NCI-H1436 treated with DMSO at 0.1 percent for 48 hours (cell line): ENCODE measurements at places on chromosomes 7 and 10.

GRCh38 chr10:61623161-61623560, 39.6 kb upstream of the CABCOCO1 start:
- DNase-seq: no peak

- no peak for DNase-seq
Observed at GRCh38 chr10:125961743-125962142, 65.4 kb downstream of the FANK1 start.

GRCh38 chr10:2680821-2681220, 386.5 kb upstream of the PFKP start:
- no peak for DNase-seq

DNA sequence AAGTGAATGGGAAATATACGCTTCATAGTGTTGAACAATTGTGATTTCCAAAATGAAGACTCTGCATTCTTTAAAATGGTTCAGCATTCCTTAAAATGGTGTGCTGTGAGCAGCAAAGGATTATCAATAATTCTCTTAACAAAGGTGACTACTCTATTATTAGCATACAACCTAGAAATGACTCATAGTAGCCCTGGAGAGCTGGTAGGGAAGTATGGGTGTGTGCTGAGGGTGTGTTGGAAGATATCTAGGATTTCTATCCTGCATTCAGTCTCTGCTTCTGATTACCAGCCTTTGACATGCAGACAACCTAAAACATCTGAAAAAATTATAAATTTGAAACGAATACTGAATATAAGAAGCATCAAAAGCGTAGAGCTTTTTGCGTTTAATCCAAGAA, 72.5 kb downstream of the SEMA3D start:
- no peak for DNase-seq

DNA sequence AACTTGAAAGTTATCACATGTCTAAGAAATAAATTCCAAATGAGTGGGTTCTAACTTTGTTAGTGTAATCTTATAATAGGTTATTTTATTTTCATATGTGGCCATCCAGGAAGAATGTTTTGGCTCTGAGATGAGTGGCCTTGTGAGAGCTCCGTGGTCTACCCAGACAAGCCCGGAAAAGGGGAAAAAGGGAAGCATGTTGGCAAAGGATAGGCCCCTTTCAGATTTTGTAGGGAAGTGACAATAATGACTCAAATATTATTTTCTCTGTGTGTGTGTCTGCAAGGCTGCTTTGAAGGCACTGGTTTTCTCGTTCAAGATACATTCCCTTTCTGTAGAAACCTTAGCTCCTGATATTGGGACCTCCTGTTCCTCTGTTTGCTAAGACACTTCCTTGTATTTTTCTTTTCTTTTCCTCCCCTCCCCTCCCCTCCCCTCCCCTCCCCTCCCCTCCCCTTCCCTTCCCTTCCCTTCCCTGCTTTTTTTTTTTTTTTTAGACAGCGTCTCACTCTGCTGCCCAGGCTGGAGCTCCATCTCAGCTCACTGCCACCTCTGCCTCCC, 240.8 kb downstream of the LRMDA start:
- DNase-seq: no peak

DNA sequence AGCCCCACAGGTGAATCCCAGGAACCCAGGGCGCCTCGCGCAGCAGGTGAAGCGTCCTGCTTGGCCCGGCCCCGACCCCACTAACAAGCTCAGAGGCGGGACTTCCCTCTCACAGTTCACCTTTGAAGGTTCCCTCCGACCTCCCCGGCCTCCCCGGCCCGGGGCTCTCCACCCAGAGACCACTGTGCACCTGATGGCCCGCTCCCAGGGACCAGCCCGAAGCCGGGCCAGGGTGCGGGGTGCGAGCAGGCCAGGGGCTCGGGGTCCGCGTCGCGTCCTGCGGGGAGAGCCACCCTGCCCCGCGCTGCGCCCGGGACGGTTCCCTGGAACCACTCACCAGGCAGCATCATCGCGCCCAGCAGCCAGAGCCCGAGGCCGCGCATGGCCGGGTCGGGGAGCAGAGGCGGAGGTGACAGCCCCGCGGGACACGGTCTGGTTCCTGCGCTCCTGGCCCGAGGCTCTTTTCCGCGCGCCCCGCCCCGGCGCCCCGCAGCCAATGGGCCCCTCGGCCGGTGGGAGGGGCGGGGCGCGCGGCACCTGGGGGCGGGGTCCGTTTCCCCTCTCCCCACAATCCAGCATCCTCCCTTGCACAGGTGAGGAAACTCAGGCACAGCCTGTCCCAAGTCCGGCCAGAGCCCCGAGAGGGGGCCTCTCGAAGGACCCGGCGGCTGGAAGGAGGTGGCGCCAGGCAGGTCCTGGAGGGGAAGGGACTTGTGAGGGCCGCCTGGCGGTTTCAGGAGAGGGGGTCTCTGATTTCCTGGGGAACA, at the start of gene ADAM8:
TSS of gene ADAM8 (minus strand) at position 434 of the 767 bp plus-strand sequence. CDS start at position 383, 51 bp downstream.
- DNase-seq: no peak

GRCh38 chr10:127146661-127147060, 49.7 kb downstream of the INSYN2A start:
- DNase-seq: no peak

DNA sequence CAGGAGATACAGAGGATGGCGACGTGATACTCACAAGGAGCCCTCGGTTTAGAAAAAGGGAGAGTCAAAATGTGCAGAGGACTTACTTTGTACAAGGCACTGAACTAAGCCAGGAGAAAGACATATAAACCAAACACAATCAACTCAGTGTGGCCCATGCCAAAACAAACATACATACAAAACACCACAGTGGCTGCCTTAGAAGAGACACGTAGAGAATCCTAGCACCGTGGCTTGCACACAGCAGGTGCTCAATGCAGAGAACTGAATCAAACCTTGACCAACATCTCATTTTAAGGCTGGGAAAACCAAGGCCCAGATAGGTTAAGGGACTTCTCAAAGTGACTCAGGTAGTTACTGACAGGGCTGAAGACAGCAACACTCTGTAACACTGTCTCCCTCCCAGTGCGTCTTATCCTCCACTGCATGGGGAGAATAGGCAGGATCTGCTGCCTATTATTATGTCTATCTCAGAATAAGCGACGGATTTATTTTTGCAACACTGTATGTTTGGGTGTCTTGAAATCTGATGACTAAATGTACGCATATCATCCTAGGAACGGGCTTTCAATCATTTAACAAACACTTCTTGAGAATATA, 11.0 kb downstream of the SORBS1 start:
- no peak for DNase-seq

DNA sequence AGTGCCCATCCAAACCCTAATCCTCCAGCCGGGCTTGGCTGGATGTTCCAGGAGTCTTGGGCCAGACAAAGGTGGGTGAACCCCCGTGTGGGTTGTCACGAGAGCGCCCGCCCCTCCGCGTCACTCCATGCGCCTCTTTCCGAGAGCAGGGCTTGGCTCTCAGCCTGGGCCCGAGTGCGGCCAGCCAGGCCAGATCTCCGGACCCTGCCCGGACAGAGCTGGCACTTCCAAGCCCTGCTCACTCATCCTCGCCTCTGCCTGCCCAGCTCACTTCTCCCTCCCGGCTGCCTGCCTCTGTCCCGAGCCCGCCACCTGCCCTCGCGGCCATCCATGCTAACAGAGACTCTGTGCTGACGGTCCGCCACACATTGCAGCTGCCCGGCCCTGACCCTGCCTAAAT, 34.6 kb downstream of the AGAP3 start:
- no peak for DNase-seq

DNA sequence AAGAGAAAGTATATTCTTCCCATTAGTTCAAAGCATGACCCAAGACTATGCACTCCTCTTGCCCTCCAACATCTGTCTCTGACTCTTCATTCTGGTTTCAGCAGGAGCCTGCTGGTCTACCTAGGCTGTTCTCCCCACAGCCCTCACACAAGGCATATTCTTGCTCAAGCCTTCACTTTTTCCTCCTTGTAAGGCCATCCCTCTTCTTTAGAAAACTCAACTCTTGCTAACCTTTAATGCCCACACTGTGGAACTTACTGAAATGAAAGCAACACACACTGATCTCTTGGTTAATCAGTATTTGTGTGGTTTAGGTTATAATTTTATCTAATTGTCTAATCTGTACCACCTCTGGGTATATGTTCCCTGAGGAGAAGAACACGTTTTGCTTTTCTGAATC, 75.8 kb downstream of the PRKCQ start:
- no peak for DNase-seq

DNA sequence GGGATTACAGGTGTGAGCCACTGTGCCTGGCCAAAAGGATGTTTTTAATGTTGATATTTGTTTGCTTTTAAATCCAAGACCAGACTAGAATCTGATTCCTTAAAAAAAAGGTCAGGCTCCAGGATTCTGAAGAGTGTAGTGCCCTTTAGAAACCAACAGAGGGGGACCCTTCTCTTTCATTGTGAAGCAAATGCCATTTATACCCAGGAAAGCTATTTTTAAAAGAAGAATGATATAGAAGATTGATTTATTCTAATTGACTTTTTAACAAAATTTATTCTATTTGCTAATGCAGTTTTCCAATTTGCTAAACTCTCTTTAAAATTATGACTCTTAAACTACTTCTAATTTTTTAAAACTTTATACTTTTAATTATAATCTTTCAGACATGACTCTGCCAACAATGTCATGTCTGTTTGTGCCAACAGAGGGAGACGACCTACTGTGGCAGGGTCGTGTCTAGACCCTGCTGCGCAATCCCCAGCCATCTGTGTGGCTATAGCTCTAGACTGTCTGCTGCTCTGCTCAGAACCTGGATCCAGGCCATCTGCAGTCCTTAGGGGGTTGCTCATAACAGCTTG, 201.0 kb upstream of the IMMP2L start:
- DNase-seq: no peak

DNA sequence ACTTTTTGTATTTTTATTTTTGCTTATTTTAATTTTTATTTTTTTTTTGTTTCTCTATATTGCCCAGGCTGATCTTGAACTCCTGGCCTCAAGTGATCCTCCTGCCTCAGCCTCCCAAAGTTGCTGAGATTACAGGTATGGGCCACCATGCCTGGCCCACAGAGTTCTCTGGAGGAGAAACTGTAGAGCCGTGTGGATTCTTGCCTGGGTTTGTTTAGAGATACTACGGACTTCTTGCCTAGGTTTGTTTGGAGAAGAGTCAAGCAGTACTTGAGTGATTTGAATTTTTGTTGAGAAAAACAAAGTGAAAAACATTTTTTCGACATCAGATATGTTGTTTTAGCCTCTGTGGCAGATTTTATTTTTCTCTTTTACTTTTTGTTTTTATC, 99.0 kb downstream of the CAMK1D start:
- no peak for DNase-seq

DNA sequence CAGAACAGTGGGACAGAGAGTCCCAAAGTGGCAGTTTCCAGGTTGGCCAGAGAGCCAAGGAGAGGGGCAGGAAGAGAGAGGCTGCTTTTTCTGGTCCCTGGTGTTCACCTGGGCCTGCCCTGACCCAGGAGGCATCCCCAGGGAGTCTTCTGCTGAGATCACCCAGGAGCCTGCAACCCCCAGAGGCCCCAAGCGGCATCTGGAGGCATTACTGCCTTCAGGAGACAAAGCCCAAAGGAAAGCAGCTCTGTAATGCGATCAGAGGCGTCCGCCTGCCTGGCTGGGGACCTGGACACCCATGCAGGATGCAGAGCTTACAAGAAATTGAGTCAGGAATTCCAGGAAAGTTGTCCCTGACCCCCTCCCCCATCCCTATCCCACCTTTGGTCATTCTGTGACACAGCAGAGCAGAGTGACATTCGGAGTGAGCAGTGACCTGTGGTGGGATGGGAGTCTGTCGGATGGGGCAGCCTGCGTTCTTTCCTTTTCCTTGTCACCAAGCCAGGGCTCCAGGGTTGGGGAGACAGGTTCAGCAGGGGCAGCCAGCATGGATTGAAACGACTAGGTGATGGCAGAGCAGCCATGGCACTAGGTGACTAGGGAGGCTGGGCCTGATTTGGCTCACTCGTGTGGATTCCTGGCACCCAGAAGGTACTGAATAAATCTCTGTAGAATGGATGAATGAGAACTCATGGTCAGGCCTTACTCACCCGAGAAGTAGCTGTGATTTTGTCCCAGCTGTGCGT, 10.4 kb downstream of the UNC5B start:
- peak; percentile 58 for DNase-seq

DNA sequence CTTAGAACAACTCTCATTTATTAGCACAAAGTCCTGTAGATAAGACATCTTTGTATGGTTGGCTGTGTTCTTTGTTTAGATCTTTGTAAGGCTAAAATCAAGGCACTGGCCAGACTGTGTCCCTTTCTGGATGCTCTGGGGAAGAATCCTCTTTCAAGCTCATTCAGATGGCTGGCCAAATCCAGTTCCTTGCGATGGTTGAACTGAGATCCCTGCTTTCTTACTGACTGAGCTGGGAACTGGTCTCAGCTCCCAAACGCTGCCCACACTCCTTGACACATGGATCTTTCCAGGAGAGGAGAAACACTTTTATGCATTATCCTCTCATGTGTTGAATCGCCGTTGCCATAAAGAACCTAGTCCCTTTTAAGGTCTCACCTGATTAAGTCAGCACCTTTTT, 586.5 kb upstream of the IGFBP3 start:
- no peak for DNase-seq

DNA sequence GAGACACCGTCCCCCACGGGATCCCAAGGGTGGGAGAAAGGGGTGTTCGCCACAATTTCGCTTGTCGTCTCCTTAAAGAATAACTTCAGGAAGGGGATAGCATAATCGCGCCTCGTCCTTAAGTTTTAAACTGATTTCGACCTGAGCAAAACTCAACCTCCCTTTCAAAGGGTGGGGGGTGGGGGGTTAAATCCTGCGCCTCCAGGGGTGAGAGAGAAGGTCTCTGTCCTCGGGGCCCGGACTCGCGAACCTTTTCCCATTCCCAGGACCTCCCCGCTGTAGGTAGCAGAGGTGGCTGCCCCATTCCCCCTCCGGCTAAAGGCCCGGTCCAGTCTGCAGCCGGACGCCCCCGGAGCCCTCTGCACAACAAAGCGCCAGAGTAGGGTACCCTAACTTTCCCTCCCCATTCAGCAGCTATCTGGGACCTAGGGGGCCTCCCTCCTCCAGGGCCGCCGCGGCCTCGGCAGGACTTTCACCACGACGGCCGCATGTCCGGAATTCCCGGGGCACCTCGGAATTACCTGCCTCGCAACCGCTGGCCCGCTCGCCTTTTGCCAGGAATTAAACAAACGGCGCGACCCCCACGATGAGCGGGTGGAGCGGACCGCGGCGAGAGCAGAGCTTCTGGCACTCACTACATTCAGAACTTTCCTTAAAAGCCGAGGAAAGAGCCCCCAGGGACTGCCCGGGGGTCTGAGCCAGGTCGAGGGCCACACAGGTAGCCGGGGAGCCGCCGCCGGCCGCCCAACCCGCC, 1.7 kb downstream of the CDK6 start:
- no peak for DNase-seq
